ENCODE measurements at places on chromosomes 16 and 17.

GRCh38 chr17:16882243-16882925 is 89.5 kb downstream of the TNFRSF13B start:
- DNase-seq = no peak
- no peak overlapping the region for H3K27ac ChIP-seq

GRCh38 chr17:2932946-2933345 is 130.5 kb downstream of the OR1D5 start:
- H3K36me3 ChIP-seq = peaks cover 30% of the 10 kb centered on the region
- H3K4me1 ChIP-seq = peaks cover 43% of the 10 kb centered on the region
- DNase-seq = no peak
- no peak overlapping the region for H3K4me3 ChIP-seq
- no peaks in the 10 kb centered on the region for H3K27me3 ChIP-seq

GRCh38 chr16:80973991-80974390 is 32.7 kb downstream of the CMC2 start:
- H3K27me3 ChIP-seq = no peaks in the 10 kb centered on the region
- H3K27ac ChIP-seq = no peak overlapping the region
- H3K36me3 ChIP-seq = peaks cover 53% of the 10 kb centered on the region
- H3K4me1 ChIP-seq = no peaks in the 10 kb centered on the region

DNA sequence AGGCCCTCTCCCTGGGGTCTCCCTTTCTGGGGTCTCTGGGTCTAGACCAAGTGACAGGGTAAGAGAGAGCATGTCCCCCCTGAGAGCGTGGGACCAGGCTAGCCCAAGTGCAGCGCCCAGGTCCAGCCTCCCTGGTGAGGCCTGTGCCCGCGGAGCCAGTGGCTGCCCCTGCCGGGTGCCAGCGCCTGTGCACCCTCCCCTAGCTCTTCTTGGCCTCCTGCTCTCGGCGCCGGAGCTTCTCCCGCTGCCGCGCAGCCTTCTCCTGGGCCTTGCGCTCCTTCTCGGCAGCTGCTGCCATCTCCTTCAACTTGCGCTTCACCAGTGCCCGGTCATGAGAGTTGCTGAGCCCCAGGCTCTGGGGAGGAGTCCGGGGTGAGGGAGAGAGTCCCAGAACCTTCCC is 17.3 kb downstream of the SAMD14 start:
- no peak overlapping the region for H3K27ac ChIP-seq
- H3K4me3 ChIP-seq = no peak overlapping the region

DNA sequence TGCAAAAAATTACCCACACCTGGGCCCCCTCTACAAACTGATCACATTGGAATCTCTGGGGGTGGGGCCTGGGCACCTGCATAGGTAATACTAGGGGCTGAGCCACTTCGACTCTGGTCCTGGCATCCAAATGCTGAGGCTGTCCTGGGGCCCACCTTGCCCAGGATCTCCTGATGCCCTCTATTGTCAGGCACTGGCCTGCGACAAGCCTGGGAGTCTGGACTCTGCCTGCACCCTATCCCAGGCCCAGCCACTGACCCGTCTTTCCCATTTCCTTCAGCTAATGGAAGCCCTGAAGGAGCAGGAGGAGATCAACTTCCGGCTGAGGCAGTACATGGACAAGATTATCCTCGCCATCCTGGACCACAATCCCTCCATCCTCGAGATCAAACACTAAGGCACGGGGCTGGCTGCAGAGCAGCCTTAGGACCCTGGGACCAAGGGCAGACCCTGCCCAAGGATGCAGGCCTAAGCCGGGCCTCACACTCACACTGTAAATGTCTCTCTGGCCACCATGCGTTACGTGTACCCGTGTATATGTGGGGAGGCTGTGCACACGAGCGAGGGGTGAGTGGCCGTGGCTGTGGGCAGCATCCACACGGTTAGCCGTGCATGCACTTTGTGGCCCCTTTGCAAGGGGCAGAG is 140.0 kb downstream of the RAB11FIP4 start:
- H3K4me3 ChIP-seq = no peak overlapping the region
- peaks cover 8% of the 10 kb centered on the region for H3K4me1 ChIP-seq
- peaks cover 43% of the 10 kb centered on the region for H3K36me3 ChIP-seq
- DNase-seq = no peak

All from effector memory CD8-positive, alpha-beta T cell (primary cell).